ENCODE measurements at places on chromosomes 13 and 19. TPM values are rescaled to one million over a fixed set of nuclear protein-coding genes. Genes with fewer than 3 reads are reported as not detected.

GRCh38 chr13:71149498-71150363 is 717.3 kb downstream of the DACH1 start:
- no peak for DNase-seq

GRCh38 chr13:84466461-84466860 is 584.2 kb upstream of the SLITRK1 start:
- no peak for DNase-seq

- no peak for DNase-seq
These were observed 1.4 kb upstream of the HPN start for GRCh38 chr19:35039881-35040825.

KIR3DL1 gene
- total RNA-seq = not detected

DNA sequence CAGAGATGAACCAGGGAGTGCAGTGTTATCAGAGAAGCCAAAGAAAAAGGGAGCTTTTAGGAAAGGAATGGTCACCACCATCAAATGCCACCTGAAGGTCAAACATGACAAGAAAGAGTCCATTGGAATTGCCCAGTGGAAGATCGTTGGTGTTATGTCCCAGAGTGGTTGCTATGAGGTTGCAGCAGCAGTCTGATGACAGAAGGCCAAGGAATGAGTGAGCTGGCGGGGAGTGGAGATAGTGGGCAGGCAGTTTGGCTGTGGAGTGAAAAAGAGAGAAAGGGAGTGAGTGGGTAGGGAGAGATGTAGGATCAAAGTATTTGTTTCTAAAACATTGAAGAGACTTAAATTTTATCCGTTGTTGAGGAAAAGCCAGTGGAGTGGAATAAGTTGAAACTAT is 117.4 kb upstream of the WASF3 start:
- DNase-seq = no peak

- DNase-seq = no peak
These were observed 826.9 kb upstream of the PCDH9 start for GRCh38 chr13:68056816-68057710.

DNA sequence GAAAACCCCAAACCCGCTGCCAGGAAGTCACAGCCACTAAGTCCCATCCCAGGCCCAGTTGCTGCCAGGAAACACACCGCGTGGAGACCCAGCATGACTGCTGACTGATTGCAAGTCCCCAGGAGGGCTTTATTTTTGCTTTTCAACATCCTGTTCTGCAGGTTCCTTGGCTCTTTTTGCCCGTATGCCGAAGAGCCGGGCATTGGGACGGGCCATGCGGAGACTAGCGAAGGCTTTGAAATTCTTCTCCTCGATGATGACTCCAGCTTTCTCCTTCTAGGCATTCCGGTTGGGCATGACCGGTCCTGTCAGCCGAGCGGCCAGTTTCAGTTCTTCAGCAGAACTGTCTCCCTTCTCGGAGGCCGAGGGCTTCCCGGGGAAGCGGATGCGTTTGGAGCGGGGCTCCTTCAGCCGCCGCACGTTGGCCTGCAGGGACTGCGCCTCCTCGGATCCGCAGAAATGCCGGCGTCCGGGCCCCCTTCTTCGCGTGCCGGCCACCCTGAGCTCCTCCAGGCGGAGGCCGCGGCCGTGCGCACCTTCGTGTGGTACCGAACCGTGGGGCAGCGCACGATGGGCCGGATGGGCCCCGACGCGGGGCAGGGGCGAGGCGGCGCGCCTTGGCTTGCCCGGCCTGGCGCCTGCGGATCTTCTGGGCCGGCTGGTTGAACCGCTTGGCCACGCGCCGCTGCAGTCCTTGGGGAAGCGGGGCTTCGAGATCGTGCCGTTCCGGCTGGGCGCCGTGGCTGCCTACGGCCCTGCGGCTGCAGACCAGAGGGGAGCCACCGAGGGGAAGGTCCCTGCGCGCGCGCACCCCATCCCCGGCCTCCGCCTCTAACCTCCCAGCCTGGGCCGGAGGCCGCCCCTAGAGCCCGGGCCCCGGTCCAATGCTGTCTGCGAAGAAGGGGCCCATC is 15.2 kb downstream of the ZSCAN5C start:
- DNase-seq = no peak

GFY gene
- not detected for total RNA-seq

- no peak for DNase-seq
These were observed 545 bp upstream of the ISYNA1 start for GRCh38 chr19:18438331-18439024.

DNA sequence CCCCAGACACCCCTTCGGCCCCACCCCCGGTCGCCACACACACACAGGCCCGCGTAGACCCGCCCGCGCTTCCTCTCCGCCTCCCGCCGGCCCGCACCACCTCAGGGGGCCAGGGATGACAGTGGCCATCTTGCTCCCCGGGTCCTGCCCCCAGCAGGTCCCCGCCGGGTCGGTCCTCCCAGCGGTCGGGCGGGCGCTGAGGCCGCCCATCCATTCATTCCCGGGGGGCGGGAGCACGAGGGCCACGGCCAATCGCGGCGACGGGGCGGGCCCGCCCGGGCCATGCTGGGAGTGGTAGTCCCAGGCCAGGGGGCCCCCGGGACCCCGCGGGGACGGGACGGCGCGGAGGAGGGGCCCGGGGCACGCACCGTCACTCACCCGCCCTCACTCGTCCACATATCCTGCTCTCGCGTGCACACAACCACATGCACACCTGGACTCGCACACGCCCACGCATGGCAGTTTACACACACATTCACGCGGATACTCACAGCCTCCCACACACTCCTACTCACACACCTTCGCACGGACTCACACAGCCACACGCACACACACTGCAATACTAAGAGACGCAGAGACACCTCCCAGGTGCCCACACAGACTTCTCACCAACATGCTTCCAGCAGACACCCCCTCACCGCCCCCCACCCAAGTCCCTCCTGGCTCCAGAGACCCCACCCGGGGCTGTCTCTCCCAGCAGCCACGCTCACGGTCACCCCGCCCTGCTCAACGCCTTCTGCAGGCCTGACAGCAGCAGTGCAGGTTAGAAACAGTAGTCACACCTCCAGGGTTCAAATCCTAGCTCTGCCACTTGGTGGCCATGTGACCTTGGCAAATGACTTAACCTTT is at the start of gene DPF1:
DPF1 (minus strand) TSS at position 209 of the 849 bp plus-strand sequence; CDS start at position 129, 80 bp downstream.
- DNase-seq = no peak

GRCh38 chr19:43028866-43029265 is 2.6 kb upstream of the PSG11 start:
- no peak for DNase-seq

OR10H5 gene
- total RNA-seq = not detected

METTL21C gene
- not detected for total RNA-seq

ZNF541 gene
- total RNA-seq = 0.19 TPM

CLDND2 gene
- not detected for total RNA-seq

DNA sequence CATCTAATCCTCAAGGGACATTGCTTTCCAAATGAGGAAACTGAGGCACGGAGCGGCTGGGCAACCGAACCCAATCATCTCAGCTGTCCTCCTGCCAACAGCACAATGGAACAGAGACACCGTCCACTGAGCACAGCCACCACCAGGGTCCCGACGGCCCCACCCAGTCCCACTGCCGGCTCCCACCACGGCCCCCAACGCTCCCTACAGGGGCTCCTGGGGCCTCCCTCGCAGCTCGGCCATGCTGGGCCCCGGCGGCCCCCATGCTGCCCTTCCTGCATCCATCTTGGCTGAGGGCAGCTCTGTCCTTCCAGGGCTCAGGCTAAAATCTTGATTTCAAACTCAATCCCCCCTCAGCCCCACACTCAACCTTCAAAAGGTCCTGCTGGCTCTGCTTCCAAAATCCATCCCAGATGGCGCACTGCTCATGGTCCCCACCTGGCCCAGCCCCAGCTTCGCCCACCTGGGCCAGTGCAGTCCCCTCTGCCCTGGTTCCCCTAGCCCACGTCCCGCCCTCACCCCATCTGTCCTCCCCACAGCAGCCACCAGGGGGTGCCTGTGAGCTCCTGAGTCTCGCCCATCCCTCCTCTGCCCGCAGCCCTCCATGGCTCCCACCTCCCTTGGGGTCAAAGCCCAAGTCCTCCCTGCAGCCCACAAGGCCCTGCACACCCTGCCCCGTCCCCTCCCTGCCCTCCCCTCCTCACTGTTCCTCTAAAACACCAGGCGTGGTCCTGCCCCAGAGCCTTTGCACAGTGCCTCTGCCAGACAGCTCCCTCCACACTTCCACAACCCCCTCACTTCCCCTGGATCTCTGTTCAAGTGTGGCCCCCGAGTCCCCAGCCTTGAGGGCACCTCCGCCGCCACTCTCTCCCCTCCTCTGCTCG is 7.9 kb downstream of the PIP5K1C start:
- no peak for DNase-seq

CCDC8 gene
- 4.5 TPM for total RNA-seq

DNA sequence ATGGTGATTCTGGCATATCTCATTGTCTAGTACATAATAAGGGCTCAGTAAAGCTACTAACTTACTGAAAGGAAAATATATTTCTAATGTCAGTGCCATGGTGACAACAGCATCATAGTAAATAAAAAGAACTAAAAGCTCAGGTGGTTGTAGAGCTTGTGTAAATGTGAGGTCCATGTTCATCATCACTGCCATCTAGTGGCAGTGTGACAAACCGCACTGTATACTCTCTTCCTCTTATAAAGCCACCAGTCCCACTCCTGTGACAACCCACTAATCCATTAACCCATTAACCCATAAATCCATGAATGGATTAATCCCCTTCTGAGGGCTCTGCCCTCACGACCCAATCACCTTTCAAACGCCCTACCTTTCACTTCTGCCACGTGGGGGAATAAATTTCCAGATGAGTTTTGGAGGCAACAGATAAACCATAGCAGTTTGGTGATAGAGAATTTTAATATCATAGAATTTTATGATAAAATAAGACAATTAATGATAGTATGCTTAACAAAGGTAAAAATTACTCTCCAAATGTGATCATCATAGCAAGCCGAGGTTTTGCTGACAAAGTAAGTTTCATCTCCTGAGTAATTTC is 160.4 kb upstream of the SGCG start:
- DNase-seq = no peak

- DNase-seq = no peak
These were observed 309.3 kb upstream of the MAB21L1 start for GRCh38 chr13:35785576-35786303.

LPAR6 gene
- 7.8 TPM for total RNA-seq

- no peak for DNase-seq
These were observed 2602.5 kb downstream of the PCDH9 start for GRCh38 chr13:64627654-64628053.

DNA sequence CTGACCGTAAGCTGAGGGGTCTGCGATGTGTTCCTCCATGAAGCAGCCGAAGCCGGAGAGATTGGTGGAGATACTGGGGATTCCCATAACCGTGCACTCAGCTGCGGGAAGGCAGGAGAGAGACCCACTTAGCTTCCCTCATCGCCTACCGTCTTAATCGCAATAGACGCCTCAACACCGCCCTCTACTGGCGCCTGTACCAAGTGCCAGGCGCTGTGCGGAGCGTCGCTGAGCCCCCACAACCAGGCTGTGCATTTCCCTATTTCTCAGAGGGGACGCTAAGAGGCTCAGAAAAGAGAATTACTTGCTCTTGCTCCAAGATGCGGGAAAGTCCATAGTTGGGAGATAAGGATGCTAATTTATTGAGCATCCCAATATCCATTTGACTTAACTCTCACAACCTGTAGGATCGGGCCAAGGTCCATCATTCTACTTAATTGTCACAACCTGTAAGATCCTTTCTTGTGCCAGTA is 5.8 kb downstream of the FTL start:
- no peak for DNase-seq

DNA sequence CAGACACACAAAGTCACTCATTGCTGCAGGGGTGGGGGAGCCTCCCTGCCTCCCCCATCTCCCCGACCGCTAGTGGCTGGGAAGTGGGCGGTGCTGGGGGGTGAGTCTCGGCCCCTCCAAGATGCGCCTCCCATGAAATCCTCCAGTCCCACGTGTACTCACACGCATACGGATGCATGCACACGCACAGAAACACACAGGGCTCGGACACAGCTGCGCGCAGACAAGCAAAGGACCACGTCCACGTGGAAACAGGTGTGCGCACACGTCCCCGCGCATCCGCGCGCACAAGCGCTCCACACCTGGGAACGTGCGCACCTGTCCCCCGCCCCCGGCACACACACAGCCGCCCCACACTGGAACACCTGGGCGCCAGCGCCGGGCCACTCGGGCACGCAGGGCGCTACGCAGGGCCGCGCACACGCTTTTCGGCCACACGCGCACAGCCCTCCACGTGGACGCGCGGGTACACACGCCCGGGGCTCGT is 687 bp downstream of the MATK start:
- DNase-seq = no peak

- DNase-seq = no peak
These were observed 7.3 kb downstream of the URAD start for GRCh38 chr13:27981006-27981708.

DNA sequence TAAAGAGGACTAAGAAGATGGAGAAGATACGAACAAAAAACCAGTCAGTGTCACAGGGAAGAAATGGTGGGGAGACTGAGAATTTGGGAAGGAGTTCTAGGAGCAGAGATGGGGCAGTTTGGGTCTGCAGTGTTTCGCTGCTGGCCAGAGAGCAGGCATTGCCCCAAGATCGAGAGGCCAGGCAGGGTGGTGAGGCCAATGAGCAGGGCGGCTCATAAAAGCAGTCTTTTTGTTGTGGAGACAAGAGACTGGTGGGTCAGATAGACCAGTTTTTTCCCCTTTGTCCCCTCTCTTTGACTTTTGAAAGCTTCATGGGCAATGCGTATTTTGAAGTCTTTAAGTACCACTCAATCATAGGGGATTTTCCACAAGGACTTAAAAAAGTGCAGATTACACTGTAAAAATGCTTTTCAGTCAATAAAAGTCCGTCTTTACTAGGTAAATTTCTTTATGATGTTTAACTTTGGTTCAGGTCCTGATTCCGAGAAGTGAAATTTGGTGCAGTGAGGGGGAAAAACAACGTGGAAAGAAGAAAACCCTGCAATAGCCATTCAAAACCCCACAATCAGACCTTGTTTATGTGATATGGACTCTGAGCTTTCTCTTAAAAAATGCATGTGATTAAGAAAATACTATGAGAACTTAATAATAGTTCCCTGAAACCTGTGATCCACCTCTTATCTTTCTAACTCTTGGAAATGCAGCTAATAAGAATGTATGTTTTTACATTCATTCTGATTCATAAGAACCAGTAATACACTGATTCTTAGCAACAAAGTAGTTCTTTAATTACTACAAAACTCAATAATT is 338.9 kb downstream of the KLF5 start:
- no peak for DNase-seq

GRCh38 chr19:33064792-33065550 is at the start of gene RHPN2:
Gene RHPN2, minus strand, starts transcription at chr19:33064888. Its CDS starts 36 bp downstream, at chr19:33064852.
- DNase-seq = no peak

GRCh38 chr13:81302125-81302524 is 961.2 kb upstream of the SPRY2 start:
- DNase-seq = no peak

DNA sequence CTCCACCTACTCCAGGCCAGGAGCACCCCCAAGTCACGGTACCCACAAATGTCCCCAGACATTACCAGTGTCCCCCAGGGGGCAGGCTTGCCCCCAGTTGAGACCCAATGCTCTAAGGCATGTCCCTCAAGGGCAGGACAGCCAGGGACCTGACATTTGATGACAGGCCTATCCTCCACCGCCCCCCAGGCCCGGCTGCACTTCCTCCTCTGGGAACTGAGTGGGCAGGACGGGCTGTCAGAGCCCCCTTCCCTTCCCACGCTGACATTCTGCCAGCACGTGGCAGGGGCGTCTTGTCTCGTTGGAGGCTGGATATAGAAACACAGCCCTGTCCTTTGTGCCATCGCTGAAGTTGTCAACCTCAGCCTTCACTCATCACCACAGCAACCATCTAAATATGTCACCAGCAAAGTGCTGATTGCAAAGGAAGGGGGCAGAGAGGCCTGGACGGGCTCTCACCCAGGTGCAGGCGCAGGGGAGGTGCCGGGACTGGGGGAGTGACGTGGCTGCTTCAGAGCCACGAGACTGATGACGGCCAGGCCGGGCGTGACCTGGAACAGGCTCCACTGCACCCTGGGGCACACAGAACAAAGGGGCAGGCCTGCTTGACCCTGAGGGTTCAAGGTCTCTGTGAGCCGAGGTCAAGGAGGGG is 38.4 kb downstream of the GNG7 start:
- no peak for DNase-seq

Measured in esophagus muscularis mucosa (tissue), 4 donors.